ENCODE measurements at places on chromosomes 12 and 14. TPM values are rescaled to one million over a fixed set of nuclear protein-coding genes. Genes with fewer than 3 reads are reported as not detected.

Gene CCDC184
- total RNA-seq: 1.2 TPM

Gene LPAR5
- 2.6 TPM for total RNA-seq

Gene SOX5
- 7.8 TPM for total RNA-seq

Gene EGLN3
- 76.5 TPM for total RNA-seq

Gene GARIN6
- total RNA-seq: not detected

Gene POC1B
- 17.5 TPM for total RNA-seq

Gene GUCY2C
- total RNA-seq: 0.21 TPM

Gene ADAM21
- not detected for total RNA-seq

Gene TRHDE
- total RNA-seq: 1.8 TPM

Gene PTPRR
- 1.2 TPM for total RNA-seq

- no peak for DNase-seq
Measured at GRCh38 chr12:124426594-124427555, 132.0 kb downstream of the RFLNA start.

DNA sequence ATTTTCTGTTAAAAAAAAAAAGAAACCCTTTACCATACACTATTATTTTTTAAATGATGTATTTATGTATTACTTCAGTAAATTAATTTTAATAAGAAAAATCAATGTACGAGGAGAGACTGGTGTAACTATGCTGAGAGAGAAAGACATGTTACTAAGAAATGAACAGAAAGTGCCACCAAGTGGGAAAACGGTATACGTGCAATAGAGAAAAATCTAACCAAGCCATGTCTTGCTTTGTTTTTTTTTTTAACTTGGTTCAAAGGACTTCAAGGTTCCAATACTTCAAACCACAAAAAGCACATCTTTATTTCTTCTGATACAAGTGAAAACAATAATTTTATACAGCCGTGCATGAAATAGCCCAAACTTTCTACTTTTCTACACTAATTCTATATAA, 22.9 kb downstream of the NDUFA12 start:
- DNase-seq: peak; percentile 33

- no peak for DNase-seq
Measured at GRCh38 chr12:26954027-26954426, 15.8 kb downstream of the FGFR1OP2 start.

DNA sequence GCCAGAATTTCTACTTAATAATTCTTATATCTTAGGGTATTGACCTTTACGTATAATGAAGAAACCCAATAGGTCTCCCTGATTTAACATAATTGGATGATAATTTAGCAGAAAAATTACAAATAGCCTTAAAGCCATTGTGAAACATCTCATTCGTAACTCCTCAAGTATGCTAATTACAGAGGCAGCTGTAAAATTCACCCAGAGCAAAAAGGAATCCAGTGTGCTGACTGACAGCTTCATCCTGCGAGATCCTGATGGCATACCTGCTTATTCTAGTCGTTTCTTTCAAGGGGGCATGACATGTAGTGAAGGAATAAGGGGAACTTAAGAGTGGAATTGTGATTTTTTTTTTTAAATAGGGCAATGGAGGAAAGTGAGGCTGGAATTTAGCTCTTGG, 291.5 kb downstream of the FUT8 start:
- no peak for DNase-seq

DNA sequence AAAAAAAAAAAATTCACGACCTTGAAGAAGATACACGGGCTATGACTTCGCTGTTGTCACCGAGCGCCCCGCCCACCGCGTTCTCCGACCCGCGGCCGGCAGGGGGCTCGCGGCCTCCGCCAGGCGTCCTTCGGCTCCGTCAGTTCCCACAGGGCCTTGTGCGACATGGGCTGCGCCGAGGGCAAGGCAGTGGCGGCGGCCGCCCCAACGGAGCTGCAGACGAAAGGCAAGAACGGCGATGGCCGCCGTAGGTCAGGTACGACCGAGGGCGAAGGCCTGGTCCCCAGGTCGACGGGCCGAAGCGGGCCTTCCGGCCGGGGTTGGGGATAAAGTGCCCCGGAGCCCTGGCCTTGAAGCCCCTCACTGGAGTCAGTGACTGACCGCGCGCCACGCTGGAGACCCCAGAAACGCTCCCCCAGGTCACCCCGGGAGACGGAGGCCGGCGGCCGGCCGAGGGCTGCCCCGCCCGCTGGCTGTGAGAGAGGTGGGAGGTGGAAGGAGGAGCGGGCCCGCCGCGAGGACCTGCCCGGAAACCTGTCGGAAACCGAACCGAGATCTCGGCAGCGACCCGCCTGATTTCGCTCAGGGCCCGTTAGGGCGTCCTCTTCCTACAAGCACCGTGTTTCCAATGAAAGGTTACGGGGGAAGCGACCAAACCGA, at the start of gene TXNRD1:
Gene TXNRD1 (plus strand): TSS at position 142 of the 660 bp plus-strand sequence. CDS start 24 bp downstream, at position 166.
- DNase-seq: peak; percentile 84

GRCh38 chr12:90322006-90322405, 613.4 kb upstream of the ATP2B1 start:
- no peak for DNase-seq

DNA sequence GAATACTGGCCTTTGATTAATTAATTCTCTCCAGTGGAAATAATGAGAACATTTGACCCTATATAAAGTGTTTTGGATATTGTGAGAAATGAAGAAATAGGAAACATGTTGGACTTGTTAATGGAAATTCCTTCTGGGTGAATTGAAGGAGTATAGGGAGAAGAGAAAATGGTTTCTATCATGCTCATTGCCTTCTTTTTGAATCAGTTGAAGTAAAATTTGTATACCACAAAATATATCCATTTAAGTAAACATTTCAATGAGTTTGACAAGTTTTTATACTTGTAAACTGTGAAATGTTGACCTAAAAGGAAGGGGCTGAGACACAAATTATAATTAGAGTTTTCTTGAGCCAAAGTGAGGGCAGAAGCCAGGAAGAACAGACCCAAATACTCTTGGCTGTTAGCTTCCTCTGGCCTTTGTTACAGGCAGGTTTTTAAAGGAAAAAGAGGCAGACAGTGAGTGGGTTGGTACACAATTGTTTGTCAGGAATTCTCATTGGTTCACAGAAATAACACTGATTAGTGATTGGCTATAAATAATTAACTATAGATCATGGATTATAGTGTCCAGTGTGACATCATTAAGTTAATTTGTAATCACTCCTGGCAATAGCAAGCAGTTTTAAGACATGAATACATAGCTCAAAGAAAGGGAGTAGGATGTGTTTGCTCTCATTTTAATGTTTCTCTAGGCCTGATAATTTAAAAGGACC, 826 bp downstream of the ZNF705A start:
- DNase-seq: no peak

DNA sequence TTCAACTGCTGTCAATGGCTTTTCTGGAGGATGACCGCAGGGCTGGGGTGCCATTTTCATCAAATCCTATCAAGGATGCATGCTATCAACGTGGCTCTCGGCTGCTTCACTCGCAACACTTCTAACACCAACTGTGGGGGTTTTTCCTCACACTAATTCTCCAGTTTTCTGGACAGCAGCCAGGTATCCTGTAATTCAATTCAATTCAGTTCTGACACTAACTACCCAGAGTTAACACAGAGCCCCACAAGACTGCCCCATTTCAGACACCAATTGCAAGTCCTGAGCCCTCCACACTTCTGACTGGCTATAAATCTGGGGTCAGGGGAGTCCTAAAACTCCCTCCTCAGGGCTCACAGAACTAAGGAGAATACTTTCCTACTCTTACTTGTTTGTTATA, 55.3 kb upstream of the TMCC3 start:
- DNase-seq: peak; percentile 51

DNA sequence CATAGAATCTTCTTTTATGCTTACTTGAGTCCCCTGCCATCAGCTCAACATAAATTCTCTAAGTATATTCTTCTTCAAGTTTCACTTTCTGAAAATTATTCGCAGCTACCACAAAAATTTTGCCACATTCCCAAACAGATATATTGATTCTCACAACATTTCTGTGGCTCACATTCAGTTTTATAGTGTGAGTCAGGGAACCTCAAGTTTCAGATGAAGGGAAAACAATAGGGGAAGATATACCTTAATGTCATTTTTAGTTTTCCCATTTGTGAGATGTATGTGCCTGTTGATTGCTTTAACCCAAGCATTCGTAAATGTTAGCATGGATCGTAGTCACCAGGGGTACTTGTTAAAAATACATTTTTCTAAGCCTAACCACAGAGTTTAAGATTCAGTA, 465.8 kb downstream of the CCER1 start:
- no peak for DNase-seq

GRCh38 chr14:60975551-60975950, 5.3 kb downstream of the TRMT5 start:
- DNase-seq: peak; percentile 85

DNA sequence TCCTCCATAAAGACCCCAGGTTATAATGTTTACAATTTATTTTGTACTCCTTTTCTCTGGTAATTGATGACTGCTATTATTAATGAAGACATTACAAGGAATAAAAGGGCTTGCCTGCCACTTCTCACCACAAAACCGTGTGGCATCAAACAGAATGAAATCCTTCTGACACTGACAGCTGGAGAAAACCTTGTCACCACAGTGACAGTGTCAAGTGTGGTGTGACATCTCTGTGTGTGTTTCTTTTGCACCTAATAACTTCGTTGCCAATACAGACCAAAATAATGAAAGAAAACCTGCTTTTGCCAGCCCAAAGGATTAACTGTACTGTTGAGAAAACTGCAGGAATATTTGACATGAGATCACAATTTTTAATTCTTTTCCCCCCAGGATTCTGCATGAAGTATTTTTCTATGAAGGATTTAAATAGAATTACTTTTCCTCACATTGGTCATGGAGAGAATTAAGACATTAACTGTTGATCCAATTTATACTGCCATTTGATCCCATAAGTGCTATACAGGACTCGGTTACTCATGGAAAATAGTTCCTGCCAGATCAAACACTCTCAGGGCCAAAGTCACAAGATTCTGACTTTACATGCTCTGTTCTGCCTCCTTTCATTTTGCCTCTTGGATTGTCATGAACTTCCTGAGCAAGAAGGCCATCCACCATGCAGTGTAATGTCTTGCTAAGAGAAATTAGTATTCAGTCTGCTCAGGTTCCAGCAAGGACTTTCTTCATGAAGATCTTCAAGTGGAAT, 60.4 kb upstream of the IFNG-AS1 start:
- peak; percentile 72 for DNase-seq

- peak; percentile 13 for DNase-seq
Measured at GRCh38 chr14:98573082-98573481, 698.9 kb downstream of the BCL11B start.

DNA sequence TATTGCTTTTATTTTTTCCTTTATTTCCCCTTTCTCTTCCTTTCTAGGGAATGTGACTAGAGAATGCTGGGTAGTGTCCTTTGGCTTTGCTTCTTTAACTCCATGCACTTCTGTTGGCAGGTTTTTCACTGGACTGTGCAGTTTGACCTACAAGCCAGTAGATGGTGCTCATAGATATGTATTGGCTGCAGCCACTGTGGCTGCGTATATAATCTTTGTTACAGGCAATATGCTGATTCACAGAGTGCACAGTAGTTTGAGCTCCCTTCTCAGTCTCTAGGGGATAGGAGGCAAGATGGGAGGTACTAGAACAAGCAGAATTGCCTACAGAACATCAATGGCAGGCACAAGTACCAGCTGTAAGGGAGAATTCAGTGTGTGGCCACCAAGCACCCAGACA, 503.5 kb downstream of the LRFN5 start:
- DNase-seq: no peak

DNA sequence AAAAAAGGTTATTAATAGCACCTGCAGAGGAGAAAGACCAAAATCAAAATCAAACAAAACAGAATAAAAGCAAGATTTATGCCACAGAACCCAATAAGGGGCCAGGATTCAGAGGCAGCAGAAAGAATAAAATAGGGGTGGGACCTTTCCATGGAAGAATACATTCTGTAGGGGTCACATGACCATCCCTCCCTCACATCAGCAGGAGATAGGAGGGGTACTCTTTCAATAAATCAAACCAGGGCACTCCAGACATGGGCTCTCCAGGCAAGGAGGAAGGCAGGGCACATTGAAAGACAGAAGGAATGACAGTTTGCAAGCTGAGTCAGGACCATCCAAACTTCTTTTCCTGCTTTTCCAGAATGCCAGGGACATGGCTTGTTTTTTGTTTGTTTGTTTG, 39.8 kb downstream of the OTX2 start:
- no peak for DNase-seq

- DNase-seq: peak; percentile 49
Measured at GRCh38 chr12:27583057-27583797, 59.2 kb downstream of the PPFIBP1 start.

DNA sequence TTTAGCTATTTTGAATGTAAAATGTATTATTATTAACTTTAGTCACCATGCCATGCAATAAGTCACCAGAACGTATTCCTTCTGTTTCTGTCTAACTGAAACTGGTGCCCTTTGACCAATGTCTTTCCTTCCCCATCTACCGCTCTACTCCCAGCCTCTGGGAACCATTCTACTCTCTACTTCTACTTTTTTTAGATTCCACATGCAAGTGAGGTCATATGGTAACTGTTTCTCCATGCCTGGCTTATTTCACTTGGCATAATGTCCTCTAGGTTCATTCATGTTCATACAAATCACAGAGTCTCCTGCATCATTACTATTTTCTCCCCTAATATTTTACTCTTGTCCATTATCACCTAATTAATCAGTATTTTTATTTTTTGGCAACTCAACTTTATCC, 160.1 kb downstream of the TMX1 start:
- no peak for DNase-seq

DNA sequence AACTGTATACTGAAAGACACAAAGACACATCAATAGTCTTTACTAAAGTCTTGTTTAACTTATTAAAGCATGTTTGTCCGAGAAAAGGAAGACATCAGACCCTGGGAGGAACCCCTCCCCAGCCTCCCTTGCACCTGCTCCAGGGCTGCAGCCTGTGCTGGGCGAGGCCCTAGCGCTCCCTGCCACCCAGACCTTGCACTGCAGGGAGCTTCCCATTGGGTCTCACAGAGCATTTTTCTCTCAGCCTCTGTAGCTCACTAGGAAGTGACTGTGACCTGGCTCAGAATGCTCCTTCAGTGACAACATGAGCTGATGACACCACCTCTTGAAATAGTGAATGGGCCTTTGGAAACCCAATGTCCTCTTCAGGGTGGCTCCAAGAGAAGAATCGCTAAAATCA, 461.2 kb downstream of the TMEM121 start:
- DNase-seq: no peak

GRCh38 chr14:89308232-89308959, 108.6 kb downstream of the FOXN3 start:
- no peak for DNase-seq

DNA sequence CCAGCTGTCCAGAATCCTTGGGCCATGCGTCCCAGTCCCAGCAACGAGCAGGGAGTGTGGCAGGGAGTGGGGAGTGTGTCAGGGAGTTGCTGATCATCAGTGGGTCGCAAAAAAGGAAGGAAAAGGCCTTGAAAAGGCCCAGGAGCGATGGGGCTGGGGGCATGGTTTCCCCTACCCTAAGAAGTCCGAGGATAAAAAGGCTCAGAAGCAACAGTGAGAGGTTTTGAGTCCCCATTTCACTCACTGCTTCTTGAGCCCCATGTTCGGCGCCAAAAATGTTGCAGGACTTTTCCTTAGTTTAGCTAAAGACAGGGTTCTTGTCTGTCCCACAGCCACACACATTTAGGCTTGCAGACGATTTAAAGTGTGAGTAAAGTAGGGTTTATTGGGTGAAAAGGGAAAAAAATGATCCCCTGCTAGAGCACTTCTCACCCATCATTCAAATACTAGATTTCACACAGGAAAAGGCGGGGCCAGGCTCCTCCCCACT, 189.5 kb downstream of the KCNC2 start:
- no peak for DNase-seq

- no peak for DNase-seq
Measured at GRCh38 chr14:76313303-76313702, 62.6 kb upstream of the ESRRB start.

Measured in tongue (tissue), 3 donors.